ENCODE measurements at places on chromosomes 13 and 19.

DNA sequence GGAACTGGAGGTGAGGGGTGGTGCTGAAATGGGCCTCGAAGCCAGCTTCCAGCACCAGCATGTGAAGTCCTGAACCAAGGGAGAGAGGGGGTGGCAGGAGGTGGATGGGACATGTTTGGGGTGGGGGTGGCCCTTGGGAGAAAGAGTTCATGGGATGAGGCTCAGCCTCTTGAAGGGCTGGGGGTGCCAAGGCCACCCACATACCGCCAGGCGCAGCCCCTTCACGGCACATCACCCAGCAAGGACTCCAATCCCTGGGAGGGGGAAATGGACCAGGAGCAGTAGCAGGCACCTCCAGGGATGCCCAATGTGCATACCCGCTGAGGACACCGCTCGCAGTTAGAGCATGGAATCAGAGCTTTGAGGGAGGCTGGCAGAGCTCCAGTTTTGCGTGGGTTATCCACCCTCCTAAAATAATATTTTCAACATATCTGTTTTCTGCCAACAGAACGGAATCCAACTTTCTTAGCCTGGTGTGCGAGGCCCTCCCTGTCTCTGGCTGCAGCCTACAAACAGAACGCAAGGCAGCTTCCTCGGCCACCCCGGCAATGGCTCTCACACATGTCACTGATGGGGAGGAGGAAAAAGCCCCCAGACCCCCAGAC lies 140.5 kb upstream of the VSTM2B start:
- no peak for DNase-seq

GRCh38 chr13:46521921-46522747 lies 30.8 kb upstream of the LRCH1 start:
- DNase-seq = no peak

DNA sequence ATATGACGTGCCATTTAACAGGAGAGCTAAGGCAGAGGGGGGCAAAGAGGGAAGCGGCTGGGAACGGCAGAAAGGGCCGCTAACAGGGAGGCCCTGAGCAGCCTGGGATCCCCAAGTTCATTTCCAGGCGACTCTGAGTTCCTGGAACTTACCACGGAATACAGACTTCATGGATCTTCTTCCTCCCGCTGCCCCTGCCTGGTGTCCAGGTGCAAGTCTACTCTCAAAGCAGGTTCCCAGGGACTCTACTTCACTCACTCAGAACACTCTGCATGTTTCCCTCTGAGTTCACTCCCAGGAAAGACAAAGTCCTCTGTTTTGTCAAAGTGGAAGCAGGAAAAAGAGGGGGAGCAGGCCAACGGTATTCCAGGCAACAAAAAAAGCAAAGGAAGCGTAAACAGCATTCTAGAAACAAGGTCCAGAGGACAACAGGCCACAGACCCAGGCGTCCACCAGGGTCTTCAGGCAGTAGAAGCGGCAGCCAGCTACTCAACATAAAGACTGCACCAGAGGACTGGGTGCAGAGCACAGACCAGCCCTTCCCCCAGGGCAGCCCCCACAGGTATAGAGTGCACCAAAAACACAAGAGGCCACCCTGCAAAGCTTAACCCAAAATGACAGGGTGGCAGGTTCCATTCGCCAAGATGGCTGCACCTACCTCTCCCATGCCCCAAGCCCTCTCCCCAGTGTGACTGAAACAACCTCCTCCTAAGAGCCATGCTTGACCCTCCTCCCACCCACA lies 3.0 kb downstream of the MIER2 start:
- DNase-seq = no peak

GRCh38 chr13:83568019-83568418 lies 314.3 kb downstream of the SLITRK1 start:
- no peak for DNase-seq

DNA sequence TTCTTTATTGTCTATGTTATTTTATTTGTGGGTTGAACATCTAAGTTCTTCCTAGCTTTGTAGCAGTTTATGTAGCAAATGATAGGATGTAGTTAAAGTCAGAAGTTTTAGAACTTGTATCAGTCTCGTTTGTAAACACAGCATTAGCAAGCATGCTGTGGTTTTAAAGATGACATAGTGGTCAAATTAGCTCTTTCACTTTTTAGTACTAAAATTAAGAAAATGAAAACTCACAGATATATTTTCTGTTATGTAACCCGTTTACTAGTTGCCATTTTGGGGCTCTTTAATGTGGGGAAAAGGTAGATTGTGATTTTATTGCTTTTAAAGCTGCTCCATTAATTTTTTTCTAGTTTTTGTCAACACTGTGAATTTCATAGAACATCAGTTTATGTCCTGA lies 216.5 kb downstream of the PCCA start:
- DNase-seq = no peak

DNA sequence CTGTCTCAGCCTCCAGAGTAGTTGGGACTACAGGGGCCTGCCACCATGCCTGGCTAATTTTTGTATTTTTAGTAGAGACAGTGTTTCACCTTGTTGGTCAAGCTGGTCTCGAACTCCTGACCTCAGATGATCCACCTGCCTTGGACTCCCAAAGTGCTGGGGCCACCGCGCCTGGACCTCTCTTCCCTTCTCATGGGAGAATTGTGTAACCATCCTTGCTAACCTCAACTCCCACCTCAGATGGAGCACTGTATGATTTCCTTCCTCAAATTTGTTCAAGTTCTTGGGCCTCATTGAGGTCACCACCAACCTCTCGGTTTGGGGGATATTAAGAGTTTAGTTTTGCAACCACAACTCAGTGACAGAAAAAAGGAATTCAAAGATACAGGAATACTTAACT lies 10.7 kb downstream of the LILRA5 start:
- no peak for DNase-seq

- peak; percentile 82 for DNase-seq
Measured at GRCh38 chr19:2618611-2619010, 83.9 kb downstream of the GNG7 start.

- no peak for DNase-seq
Measured at GRCh38 chr13:104832231-104832630, 1703.2 kb downstream of the EFNB2 start.

GRCh38 chr19:40413291-40413845 lies at the start of gene PRX:
Gene PRX, minus strand, starts transcription at chr19:40413378. Its CDS starts 5,446 bp downstream, at chr19:40407932.
- no peak for DNase-seq

DNA sequence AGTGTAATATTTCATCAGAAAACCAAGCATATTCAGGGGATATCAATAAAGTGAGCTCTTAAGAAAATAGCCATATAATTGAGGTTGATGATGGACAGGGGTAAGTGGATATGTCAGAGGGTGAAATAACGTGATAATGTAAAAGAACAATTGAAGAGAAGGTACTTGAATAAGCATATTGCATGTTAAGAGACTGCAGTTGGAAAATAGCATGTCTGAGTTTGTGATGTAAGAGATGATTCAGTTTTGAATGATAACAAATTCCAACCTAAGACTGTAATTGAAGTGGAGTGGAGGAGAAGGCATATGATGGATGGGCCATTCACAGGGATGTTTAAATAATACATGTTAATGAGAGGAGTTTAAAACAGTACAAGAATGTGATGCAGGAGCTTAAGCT lies 1633.5 kb downstream of the SLITRK1 start:
- DNase-seq = no peak

GRCh38 chr13:46137627-46138317 lies 32.9 kb upstream of the CPB2 start:
- no peak for DNase-seq

DNA sequence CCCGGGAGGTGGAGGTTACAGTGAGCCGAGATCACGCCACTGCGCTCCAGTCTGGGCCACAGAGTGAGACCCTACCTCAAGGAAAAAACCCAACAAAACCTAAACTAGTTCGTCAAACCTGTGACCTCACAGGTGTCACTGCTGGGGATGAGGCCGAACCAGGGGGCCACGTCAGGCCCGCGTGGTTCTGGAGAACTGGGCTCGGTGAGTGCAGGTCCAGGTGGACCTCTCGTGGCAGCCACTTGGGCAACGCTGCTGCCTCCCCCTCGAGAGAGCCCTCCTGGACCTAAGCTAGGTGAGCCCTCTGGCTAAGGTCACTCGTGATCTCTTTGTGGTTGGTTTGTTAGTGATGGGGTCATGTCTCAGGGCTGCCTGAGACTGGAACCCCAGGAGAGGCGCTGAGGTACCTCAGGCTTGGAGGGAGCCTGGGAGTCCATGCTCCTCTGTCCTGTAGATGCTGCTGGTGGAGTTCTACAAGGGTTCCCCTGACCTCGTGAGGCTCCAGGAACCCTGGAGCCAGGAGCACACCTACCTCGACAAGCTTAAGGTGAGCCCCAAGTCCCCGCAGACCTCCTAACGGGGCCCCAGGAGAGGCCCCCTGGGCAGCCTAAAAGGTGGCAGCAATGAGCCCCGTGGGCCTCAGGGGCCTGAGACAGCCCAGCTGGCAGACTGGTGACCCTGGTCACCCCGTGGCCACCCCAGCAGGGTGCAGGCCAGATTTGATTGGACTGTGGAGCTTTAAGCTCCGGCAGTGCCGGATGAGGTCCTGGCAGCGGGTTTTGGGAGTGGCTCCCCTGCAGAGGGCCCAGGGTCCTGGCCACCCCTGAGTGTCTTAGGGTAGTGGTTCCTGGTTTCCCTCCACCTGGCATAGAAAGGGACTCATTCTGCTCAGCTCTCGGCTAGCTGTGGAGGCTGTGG lies 15.6 kb downstream of the MPND start:
- DNase-seq = no peak

- DNase-seq = peak; percentile 40
Measured at GRCh38 chr13:46721054-46721453, 75.9 kb downstream of the ESD start.

DNA sequence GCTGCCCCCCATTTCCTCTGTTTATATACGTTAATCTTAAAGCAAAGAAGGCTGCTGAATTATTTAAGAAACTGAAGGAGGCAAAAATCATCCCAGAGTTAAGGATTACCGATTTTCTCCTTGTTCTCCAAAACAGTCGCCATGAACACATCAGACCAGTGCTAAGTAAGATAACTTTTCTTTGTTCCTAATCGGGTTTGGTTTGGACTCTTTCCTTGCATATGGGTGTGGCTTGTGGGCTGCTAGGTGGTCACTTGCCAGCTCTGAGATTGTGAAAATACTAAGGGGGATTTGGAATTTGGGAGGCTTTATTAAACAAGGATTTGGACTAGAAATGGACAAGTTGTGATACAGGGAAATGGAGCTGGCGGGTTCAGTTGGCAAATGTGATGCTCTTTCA lies 212.1 kb downstream of the OXGR1 start:
- no peak for DNase-seq

DNA sequence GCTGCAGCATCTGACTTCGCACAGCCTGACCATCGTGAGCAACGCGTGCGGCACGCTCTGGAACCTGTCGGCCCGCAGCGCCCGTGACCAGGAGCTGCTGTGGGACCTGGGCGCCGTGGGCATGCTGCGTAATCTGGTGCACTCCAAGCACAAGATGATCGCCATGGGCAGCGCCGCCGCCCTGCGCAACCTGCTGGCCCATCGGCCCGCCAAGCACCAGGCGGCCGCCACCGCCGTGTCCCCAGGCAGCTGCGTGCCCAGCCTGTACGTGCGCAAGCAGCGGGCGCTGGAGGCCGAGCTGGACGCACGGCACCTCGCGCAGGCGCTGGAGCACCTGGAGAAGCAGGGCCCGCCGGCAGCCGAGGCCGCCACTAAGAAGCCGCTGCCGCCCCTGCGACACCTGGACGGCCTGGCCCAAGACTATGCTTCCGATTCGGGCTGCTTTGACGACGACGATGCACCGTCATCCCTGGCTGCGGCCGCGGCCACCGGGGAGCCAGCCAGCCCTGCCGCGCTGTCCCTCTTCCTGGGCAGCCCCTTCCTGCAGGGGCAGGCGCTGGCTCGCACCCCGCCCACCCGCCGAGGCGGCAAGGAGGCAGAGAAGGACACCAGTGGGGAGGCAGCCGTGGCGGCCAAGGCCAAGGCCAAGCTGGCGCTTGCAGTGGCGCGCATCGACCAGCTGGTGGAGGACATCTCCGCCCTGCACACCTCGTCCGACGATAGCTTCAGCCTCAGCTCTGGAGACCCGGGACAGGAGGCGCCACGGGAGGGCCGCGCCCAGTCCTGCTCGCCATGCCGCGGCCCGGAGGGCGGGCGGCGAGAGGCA lies 13.6 kb downstream of the C19orf25 start:
- DNase-seq = peak; percentile 41

- DNase-seq = no peak
Measured at GRCh38 chr13:76708138-76708688, 178.0 kb downstream of the KCTD12 start.

DNA sequence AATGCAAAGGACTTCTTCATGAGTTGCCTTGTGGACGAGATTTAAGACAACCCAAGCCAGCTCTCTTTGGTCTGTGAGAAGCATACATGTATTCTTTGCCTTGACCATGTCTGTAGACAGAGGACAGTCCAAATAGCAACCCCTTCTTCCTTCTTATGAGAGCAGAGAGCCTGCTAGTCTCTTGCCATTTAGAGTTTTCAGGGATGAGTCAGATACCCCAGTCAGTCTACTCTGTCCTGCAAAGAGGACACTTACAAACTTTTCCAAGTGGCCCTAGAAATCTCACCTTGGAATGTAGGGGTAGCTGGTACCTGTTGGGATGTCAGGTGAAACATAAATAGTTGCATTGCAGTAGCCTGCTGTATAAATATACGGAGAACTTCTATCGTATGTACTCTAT lies 36.7 kb downstream of the DNAJC3 start:
- no peak for DNase-seq

DNA sequence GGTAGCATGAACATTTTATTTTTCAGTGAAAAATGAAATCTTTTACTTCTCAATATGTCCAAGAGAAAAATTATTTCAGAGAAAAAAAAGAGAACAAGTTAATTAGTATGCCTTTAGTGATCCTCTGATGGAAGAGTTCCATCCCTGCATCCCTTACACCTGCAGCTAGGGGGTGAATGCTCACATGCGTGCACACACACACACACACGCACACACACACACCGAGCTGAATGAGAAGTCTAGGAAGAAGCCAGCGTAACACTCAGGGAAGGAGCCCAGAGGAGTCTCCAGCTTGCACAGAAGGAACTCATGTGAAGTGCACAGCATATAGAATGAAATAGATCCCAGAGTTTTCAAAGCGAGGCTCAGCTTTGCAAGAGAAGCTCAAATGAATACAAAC lies 510.5 kb downstream of the IRS2 start:
- no peak for DNase-seq

DNA sequence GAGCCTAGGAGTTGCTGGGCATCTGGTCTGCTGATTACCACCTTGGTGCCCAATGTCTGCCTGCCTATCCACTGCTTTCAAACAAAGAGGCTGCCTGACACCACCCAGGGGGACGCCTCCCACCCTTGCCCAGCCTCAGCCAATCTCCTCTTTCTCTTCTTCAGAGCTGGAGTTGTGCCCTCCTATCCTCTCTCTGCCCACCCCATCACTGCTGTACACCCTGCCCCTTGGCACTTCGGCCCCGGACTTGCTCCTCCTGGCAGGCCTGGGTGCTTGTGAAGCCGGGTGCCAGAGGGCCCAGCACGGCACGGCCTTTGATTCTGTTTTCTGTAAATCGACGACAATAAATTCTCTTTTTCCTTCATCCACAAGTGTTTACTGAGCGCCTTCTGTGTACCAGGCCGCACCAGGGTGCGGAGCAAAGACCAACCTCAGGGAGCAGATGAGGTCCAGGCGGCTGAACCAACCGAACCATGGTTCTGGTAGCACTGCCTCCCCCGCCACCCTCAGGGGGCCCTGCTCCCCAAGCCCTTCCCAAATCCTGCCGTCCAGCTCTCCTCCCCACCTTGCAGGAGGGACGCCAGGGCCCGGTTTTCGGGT lies 5.0 kb downstream of the RNF225 start:
- no peak for DNase-seq

GRCh38 chr19:1312767-1313694 lies 27.4 kb downstream of the EFNA2 start:
- no peak for DNase-seq

- DNase-seq = no peak
Measured at GRCh38 chr19:42172261-42172660, 40.0 kb upstream of the POU2F2 start.
